CD8-positive, alpha-beta memory T cell (primary cell): ENCODE measurements at places on chromosomes 11 and 22. TPM values are rescaled to one million over a fixed set of nuclear protein-coding genes. Genes with fewer than 3 reads are reported as not detected.

The OR10A2 gene
- not detected for total RNA-seq

The NLRP6 gene
- 3.6 TPM for total RNA-seq

The CCDC116 gene
- 0.51 TPM for total RNA-seq

The DRD2 gene
- not detected for total RNA-seq

The LIPT2 gene
- 4.0 TPM for total RNA-seq

The KCNJ1 gene
- total RNA-seq: not detected

The PHLDA2 gene
- 2.1 TPM for total RNA-seq

- DNase-seq: no peak
Observed at GRCh38 chr11:130633466-130633865, 185.0 kb downstream of the ADAMTS15 start.

GRCh38 chr11:126926376-126926791 is 74.2 kb downstream of the KIRREL3 start:
- DNase-seq: no peak

DNA sequence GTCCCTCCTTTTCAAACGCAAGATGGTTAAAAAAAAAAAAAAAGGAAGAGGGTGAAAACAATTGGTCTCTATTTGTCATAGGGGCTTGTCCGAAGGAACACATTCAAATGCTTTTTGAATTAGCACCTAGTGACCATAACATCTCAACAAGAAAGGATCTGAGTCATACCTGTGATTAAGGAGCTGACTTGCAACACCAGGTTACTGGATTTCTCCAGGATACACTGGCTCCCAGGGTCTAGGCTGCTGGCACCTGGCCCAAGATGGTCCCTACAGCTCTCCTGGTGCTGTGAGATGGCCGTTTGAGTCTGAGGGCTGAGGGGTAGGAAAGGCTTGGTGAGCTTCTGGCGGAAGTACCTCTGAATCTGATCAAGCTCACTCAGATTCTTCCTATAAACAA is 28.4 kb upstream of the UCP3 start:
- no peak for DNase-seq

DNA sequence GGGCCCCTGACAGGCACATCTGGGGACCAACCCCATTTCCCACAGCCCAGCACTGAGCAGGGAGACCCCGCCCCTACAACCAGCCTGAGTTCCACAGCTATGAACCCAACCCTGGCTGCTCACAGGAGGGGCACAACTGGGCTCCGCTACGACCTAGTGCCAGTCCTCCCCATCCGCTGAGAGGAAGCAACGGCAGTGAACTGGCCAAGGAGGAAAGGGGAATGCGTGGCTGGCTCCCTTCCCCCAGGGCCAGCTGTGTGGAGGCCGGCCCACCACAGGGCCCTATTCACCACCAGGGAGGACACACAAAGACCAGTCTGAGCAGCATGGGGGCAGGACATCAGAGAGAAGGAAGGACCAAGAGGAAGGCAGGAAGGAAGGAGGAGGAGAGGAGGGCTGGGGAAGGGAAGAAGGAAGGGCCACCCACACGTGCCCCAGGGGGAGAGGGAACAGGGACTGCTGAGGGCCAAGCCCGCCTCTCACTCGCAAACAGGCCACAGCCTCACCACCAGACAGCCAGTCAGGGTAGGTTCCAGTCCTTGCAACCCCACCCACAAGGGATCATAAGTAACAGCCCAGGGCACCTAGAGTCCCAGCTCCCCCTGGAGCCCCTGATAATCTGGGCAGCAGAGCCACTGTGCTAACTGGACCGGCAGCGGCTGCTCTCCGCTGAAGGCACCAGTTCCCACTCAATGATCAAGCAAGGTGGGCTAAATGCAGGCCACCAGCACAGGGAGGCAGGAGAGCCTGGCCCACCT is 8.5 kb upstream of the GAL3ST1 start:
- no peak for DNase-seq

- DNase-seq: no peak
Observed at GRCh38 chr11:64918017-64918416, 1.0 kb upstream of the ATG2A start.

- DNase-seq: no peak
Observed at GRCh38 chr22:48721395-48721669, 1106.3 kb downstream of the BRD1 start.

DNA sequence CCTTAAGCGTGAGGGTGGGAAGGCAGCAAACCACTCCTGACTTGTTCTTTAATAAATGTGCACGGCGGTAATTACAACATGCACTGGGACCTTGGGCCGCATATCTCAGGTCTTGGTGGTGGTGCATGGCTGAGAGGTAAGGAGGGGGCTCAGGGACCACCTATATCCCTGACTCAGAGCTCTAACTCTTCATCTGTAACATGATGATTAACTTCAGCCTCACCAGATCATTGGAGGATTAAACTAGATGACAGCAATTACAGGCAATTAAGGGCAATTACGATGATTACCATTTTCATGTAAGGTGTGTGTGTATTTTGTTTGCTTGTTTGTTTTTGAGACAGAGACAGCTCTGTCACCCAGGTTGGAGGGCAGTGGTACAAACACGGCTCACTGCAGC is 45.0 kb downstream of the FBLN1 start:
- DNase-seq: no peak

DNA sequence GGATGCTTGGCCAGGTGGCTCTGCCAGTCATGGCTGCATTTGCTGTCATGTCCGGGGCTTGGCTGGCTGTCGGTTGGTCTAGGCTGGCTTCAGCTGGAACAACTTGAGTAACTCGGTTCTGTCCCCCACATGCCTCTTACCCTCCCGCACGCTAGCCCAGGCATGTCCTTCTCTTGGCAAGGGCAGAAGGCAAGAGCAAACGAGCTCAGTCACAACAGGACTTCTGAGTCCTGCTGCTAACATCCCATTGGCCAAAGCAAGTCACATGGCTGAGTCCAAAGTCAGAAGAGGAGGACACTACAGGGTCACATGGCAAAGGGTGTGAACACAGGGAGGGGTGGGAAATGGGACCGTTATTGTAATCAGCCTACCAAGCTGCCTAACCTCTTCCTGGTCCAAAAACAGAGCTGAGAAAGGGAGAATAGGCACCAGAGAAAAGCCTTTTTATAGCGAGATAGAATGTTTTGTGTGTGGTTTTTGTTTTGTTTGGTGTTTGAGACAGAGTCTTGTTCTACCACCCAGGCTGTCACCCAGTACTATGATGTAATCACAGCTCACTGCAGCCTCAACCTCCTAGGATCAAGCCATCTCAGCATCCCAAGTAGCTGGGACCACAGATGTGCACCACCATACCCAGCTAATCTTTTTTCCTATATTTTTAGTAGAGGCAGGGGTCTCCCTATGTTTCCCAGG is 81.9 kb downstream of the MN1 start:
- DNase-seq: no peak

DNA sequence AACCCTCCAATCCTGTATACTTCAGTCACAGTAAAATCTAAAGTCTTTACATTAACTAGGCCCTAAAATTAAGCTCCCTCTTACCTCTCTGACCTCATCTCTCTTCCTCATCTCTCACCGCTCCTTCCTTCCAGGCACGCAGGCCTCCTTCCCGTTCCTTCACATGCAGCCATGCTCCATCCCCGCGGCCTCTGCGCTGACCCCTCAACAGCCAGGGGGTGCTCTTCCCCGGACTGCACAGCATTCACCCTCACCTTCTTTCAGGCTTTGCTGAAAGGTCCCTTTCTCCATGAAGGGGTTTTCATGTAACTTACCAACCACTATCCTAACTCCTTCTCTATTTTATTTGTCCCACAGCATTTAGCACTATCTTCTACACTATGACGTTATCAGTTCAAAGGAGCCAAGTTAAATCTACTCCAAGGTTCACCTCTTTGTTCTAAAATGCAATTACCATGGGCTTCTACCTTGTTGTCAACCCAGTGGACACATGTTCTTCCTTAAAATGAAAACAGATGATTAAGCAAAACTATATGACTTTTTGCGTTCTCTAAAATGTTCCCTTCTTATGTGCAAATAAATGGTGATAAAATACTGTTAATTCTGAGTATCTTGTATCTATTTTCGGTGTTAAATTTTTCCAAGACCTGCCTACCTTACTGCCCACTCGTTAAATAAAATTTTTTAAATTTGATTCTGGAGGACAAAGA is 57.8 kb upstream of the APOA1 start:
- DNase-seq: no peak

DNA sequence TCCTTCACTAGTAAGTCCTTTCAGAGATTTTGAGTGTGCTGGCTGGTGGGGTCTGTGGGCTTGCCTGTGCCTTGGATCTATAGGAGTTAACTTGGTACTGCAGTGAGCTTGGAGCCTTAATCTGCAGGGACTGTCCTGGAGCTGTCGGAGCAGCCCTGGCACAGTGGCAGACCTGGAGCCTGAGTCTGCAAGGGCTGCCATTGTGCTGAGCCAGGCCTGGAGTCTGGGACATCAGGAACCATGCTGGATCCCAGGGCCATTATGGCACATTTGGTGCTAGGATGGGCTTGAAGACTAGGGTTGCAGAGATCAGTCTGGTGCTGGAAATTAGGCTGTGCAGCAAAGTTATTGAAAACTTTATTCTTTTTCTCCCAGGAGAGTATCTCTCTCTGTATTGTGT is 665.4 kb downstream of the METTL15 start:
- DNase-seq: no peak
